NCI-H1694 (cell line): ENCODE measurements at places on chromosomes 7 and 10.

GRCh38 chr10:131685007-131685406 lies 215.8 kb upstream of the PPP2R2D start:
- DNase-seq, result no peak

- no peak for DNase-seq
These were observed 155.7 kb upstream of the FGFR2 start for GRCh38 chr10:121753726-121754476.

DNA sequence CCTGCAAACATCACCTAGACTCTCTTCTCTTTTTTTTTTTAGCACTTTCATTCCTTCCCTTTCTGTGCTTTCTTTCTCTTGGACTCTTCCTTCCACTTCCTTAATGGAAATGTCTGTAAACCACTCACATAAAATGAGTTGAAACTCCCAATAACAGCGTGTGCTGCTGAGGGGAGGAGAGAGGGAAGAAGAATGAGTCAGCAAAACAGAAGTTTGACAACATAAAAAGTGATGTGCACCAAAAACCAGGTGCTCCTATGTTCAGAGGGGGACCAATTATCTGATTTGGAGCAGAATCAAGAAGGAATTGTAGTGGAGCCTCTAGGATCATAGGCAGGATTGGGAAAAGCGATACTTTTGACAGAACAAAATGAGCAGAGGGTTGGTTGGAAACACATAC lies 712.1 kb upstream of the IGFBP3 start:
- DNase-seq, result no peak

DNA sequence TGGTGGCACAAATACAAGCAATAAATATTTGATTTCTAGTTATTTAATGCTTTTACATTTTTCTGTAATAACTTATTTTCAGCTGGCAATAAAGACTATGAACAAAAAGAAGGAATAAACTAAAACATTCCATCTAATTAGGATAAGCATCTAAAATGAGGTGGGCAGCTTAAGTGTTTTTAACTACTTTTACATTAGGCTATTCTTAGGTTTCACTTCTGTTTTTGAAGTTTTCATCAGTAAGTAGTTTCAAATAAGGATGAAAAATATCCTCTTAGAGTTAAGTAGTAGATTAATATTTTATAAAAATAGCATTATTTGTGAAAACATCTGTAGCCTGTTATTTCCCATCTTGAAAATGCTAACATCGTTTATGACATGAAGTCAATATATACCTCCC lies 15.9 kb downstream of the NT5C2 start:
- DNase-seq, result no peak

GRCh38 chr10:124063750-124064603 lies 29.4 kb downstream of the CHST15 start:
- no peak for DNase-seq

- DNase-seq, result no peak
These were observed 96.5 kb downstream of the PFKFB3 start for GRCh38 chr10:6299234-6299633.

- DNase-seq, result no peak
These were observed 34.4 kb downstream of the PRF1 start for GRCh38 chr10:70568113-70568512.

DNA sequence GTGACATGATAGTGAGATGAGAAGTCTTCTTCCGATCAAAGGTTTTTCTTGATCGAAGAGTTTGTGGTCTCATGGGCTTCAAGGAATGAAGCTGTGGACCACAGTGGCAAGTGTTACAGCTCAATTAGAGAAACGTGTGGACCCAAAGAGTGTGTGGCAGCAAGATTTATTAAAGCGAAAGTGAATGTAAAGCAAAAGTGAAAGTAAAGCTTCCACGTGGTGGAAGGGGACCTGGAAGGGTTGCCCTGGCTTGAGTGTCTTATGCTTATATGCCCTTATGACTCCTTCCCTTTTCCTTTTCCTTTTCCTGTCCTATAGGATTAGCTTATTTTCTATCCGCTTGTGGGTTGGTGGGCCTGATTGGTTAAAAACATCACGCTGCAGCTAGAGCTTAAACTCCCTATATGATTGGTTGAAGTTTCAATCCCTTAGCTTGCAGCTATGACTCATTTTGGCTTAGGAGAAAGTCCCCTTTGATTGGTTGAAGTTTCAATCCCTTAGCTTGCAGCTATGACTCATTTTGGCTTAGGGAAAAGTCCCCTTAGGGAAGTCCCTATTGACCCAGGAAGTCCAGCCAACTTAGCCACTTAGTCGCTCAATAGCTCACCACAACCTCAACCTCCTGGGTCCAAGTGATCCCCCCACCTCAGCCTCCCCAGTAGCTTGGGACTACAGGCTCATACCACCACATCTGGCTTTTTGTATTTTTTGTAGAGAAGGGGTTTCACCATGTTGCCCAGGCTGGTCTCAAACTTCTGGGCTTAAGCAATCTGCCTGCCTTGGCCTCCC lies 34.7 kb downstream of the MRPS24 start:
- DNase-seq, result no peak

- DNase-seq, result no peak
These were observed 4.8 kb upstream of the TRDMT1 start for GRCh38 chr10:17206210-17206709.

DNA sequence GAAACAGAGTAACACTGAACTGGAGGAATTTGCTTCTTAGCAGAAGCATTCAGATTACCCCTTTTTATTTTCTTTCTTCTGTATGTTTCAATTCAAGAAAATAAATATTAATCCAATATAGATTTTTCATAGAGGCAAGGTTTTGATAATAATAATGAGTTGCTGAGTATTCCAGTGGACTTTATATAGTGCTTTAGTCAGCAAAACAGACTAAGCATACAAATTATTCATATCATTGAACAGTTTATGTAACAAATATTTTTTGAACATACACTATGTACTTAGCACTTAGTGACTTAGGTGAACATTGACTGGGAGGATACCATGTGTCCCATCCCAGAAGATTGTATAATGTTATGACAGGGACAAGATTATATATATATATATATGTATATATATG lies 32.0 kb downstream of the PPP1R9A start:
- no peak for DNase-seq

- no peak for DNase-seq
These were observed 35.7 kb upstream of the SEMA3D start for GRCh38 chr7:85222522-85222921.

DNA sequence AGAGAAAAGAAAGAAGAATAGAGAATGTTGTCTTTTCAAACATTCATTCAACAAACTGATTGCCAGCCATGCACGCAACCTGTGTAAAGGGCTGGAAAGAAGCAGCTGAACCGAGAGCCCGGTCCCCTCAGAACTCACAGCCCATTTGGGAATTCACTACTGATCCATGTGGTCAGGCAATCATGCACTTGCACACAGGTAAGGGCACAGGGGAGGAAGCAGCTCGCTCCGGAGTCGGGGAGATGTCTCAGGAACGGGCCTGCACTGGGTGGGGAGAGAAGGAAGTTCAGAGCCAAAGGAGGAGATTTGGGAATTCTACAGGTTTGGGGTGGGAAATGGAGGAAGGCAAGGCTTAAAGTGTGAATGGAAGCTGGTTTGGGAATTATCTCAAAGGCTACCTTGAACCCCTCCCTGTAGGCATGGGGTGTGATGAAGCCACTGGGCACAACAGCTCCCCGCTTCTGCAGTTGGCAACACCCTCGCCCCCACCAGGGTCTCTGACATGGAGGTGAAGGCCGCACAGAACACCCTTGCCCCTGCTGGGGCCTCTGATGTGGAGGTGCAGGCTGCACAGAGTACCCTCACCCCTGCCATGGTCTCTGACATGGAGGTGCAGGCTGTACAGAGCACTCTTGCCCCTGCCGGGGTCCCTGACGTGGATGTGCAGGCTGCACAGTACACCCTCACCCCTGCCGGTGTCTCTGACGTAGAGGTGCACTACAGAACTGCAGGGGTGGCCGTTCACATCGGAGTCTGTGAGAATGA lies 194.4 kb upstream of the RNF32 start:
- no peak for DNase-seq

DNA sequence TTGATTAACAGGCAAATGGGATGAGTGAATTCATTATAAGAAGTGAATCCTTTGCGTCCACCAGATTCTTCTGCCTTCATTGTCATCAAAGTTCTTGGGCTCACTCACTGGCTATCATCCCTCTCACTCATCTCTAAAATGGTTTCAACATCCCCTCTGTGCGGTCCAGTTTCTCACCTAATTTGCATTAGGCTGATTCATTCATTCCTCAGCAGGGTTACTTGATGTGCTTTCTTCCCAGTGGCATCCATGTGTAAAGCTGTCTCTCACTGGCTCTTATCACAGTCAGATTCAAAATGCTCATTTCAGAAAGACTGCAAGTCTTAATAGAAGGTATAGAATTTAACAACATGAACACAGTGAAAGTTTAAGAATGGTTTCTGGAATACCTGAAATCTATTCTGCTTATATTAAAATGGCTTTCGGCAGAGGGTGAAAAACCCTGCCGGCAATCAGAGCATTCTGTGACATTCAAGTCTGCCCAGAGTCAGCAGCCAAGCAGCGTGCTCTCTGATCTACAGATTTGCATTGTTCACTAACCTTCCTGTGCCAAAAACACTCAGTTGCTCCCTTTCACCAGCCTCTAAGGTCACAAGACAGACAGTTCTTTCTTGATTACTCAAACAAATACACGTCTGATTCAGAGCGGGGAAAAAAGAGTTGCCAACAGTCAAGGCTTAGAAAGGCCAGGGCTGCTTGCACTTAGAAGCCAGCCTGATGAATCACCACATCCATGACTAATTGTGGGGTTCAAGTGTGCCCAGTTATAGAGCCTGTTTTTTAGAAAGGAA lies 106.7 kb downstream of the TES start:
- DNase-seq, result no peak

DNA sequence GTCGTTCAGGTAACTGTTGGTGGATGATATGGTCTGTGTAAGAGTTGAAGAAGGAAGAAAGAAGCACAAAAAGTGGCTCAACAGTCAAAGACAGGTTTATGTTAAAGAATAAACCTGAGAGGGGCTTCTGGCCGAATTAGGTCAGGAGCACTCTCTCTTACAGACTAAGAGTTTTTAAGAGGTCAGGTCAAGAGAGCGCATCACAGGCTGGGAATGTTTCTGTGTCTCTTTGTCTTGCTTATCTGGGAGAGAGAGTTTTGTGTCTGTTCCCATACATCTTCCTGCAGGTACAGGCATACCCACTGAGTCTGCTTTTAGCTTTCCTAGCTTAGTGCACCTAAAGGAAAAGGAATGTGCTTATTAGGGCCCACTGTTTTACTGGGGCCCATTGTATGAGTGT lies 22.2 kb upstream of the PRPF18 start:
- DNase-seq, result no peak

DNA sequence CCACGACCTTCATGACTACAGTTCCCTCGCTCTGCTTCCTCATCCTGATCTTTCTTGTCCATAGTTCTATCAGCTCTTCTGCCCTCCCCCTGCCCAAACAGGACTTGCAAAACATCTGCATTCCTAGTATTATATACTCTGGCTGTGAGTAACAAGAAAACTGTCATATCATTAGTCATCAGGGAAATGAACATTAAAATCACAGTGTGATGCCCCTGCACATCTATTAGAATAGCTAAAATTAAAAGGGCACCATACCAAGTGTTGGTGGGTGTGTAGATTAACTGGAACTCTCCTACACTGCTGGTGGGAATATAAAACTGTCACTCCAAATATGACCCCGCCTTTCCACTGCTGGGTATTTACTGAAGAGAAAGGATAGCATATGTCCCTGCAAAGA lies 141.8 kb downstream of the C7orf25 start:
- DNase-seq, result no peak

GRCh38 chr7:143436325-143436946 lies 6.8 kb upstream of the TAS2R60 start:
- DNase-seq, result no peak

- DNase-seq, result no peak
These were observed 123.6 kb downstream of the ATXN7L1 start for GRCh38 chr7:105752671-105753275.
